T1000 (cell line): ENCODE measurements at places on chromosomes 3 and 15.

GRCh38 chr3:167054926-167055325 lies 325.2 kb downstream of the ZBBX start:
- no peak for DNase-seq

DNA sequence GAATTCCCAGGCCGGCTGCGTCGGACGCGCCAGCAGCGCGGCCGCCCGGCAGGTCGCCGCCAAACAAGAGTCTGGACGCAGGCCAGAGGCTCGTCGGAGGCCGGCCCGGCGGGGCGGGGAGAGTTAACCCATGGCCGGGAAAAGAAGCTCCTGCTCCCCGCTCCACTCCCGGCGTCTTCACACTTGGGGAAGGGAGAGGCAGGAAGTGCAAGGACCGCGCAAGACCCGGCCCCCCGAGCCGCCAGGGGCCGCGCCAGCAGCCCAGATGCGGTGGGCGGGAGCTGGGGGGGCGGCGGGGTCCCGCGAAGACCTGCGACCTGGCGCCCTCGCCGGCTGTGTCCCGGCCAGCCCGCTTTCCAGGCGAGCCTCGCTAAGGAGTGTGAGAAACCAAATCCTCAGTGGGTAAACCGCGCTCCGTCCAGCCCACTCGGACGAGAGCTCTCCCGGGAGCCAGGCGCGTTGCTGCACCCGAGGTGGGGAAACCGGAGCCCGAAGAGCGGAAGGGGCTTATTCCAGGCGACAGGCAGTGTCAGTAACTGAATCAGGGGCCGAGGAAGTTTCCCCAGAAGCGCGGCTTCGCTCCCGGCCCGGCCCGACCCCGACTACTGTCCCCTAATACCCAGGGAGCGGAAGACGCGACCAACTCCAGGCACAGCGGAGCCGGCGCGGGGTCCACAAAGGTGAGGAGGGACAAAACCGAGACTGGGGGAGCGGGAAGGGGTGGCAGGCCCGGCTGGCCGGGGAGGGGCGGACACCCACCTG lies 721 bp downstream of the ADAMTS7 start:
- DNase-seq: no peak

GRCh38 chr15:63203451-63204090 lies 14.2 kb downstream of the RAB8B start:
- DNase-seq: no peak

DNA sequence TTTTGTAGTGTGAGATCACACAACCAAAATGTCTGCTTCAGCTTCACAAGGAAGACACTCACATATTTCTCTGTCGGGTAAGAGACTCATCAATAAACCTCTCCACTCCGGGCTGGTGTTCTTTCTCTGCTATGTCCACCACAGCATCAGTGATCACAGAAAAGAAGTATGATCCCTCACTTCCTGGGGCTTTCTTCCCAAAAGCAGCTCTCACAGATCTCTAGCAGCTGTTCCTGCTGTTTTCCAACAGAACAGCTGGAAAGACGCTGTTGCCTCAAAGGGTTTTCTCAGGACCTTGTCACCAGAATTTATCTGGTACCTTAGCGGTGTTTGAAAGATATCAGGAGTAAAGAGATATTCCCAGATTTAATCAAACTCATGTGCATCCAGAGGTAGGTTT lies 46.4 kb downstream of the GATM start:
- no peak for DNase-seq

DNA sequence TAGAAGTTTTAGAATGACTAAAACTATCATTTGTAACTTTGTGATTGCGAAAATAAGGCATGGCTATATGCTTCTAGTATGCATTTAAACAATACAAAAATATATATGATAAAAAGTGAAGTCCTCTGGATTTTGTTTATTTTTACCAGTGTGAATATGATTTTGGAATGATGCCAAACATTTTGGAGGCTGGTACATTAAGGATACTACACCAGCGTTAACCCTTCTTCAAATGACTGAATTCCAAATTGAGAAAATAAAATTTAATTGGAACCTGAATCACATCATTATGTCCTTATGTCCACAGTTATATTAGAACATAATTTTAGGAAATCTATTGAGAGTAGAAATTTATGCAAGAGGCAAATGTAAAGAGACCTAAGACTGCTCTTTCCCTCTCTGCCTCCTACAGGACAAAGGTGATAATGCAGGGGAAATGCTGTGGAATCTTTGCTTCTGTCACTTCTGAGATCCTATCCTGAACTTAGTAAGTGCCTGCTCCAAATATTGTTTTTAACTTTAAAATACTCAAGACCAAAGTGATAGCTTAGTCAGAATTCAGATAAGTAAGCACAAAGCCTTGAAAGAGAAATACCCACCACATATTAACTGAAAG lies 121.1 kb upstream of the NANOGP8 start:
- DNase-seq: no peak

DNA sequence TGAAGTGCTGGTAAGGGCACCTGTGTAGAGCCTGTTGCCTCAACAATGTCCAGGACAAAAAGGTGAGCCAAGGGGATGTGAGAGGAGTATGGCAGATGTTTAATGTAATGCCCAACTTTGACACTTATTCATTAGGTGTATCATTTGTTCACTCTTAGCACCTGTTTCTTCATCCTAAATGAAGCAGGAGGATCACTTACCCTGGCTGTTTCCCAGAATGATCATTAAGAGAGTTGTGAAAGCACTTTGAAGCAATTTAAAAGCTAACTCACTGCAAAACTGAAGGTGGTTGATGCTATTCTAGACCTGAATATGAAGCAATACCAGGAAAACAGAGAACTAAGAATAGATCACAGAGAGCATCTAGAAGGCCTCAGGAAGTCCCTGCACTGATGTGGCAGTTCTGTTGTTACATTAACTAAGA lies 3.4 kb upstream of the HHLA2 start:
- DNase-seq: no peak

- no peak for DNase-seq
These were observed 58.3 kb downstream of the LRIG1 start for GRCh38 chr3:66442254-66443117.

GRCh38 chr3:41652506-41652905 lies 309.4 kb downstream of the ULK4 start:
- no peak for DNase-seq

GRCh38 chr3:47433796-47434195 lies 41.9 kb downstream of the SCAP start:
- no peak for DNase-seq

GRCh38 chr15:71747128-71748083 lies 62.9 kb upstream of the NR2E3 start:
- DNase-seq: peak; percentile 34

DNA sequence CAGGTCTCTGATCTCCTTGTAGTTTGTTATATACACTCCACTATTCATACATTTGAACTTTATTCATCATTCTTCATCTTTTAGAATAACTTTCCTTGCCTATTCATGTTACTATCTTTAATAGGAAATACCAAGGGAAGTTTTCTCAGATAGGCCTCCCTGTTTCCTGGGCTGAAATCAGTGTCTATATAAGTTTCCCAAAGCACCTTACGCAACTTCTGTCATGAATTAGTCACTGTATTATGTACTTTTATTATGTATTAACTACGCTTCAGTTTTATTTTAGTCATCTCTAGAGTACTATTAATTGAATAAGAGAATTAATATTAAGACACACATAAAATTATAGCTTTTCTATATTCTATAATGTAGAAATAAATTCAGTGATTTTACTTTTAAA lies 1481.5 kb downstream of the OTOL1 start:
- no peak for DNase-seq

DNA sequence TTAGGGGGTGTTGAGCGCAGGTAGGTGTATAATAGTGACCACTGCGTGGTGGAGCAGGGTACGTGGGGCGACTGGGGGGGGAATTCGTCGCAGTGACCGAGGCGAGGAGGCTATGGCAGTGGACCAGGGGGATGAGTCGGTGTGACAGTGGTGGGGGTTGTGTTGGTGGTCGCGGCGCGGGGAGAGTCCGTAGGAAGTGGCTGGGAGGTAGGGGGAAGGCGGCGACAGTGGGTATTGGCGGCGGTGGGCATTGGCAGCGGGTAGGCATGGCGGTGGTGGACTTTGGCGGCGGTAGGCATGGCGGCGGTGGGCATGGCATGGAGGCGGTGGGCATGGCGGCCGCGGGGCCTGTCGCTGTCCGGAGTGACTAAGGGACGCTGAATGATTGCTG lies 739 bp downstream of the SNRPN start:
- DNase-seq: peak; percentile 10

DNA sequence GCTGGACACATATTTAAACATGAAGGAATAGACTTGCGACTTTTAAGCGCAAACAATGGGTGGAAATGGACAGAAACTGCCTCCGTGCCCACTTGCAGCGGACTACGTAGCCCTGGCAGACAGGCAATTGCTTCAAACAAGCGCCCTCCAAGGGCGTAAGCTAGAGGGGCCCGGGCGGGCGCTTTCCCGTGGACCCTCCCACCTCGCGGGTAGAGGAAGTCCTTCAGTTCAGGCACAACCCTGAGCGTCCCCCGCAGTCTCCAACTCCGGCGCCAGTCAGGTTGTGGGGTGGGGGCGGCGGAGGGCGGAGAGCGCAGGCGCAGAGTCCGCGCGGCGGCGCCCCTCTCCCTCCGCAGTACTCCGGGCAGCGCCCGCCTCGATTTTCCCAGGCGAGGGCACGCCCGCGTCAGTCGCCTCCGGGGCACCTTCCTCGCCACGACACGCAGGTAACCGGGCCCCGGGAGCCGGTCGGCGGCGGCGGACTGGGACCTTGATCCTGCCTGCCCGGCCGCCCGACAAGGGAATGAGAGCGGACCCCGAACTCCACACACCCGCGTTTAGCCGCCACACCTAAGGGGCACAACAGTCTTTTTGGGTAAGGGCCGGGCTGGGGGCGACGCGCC lies at the start of gene SLC35G2:
SLC35G2 (plus strand) TSS at position 358 of the 623 bp plus-strand sequence. CDS start 35,335 bp downstream, outside the sequence.
- peak; percentile 36 for DNase-seq

DNA sequence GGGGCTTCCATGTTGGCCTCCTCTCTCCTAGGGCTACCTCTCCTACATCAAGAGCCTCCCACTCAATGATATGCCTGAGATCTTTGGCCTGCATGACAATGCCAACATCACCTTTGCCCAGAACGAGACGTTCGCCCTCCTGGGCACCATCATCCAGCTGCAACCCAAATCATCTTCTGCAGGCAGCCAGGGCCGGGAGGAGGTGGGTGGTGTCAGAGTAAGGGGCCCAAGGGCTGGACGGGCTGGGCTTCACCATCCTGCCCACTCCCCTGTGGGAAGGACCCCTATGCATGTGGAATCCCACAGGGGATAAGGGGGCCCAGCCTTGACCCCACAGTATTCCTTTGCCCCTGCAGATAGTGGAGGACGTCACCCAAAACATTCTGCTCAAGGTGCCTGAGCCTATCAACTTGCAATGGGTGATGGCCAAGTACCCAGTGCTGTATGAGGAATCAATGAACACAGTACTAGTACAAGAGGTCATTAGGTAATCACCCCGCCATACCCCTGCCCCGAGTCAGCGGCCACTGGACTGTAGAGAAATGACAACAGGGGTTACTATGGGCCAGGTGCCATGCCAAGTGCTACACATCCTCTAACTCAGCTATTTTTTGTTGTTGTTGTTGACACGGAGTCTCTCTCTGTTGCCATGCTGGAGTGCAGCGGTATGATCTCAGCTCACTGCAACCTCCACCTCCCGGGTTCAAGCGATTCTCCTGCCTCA lies 47.1 kb downstream of the SEMA3G start:
- DNase-seq: no peak

DNA sequence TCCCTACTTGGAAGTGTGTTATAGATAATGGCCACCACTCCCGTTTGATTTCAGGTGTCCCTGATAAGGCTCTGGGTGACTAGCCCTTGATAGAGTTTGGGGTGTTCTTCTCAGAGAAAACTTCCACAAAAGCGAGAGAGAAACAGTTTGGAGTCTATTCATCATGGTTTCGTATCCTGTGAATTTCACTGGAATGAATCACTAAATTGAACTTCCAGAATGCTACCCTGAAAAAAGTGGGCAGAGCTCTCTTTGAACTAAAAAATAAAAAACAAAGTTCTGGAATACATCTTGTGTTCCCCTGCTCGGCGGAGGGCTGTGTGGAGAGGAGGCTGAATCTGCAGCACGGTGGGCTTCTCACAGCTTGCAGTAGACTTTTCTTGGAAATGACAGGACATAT lies 52.8 kb upstream of the FAM98B start:
- no peak for DNase-seq

DNA sequence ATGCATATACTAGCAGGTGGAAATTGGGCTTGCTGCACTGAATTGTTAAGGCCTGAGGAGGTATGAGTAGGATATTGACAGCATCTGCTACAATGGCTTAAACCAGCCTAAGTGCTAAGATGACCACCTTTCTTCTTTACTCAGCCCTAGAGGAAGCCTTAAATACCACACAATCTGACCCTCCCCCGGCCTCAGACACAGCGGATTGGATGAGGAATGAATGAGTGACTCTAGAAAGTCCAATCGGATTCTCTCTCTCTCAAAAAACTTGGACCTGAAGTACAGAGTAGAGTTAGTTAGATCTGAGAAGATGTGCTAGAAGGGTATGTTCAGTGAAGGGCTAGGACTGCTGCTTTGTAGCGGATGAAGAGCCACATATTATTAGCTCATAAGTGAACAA lies 39.9 kb upstream of the C3orf49 start:
- no peak for DNase-seq

- no peak for DNase-seq
These were observed 213.8 kb downstream of the RPLP1 start for GRCh38 chr15:69666441-69666882.

GRCh38 chr3:109023167-109023566 lies 69.5 kb upstream of the GUCA1C start:
- DNase-seq: no peak

GRCh38 chr3:47414161-47414564 lies 33.3 kb downstream of the PTPN23 start:
- DNase-seq: no peak

DNA sequence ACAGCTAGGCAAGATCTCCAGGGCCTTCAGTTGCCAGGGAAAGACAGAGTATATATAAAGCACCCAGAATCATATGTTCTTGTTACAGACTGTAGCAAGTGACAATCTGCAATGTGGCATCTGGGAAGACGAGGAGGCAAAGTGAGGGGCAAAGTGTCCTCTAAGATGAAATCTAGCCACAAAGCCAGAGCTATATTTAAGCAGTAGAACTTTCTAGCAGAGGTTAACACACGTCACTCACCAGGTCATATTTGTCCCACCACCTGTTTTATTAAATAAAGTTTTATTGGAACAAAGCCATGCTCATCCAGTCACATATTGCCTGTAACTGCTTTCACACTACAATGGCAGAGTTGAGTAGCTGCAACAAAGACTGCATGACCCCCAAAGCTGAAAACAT lies 51.5 kb downstream of the PDZRN3 start:
- DNase-seq: no peak

GRCh38 chr3:50660386-50660785 lies 14.3 kb upstream of the DOCK3 start:
- DNase-seq: no peak

DNA sequence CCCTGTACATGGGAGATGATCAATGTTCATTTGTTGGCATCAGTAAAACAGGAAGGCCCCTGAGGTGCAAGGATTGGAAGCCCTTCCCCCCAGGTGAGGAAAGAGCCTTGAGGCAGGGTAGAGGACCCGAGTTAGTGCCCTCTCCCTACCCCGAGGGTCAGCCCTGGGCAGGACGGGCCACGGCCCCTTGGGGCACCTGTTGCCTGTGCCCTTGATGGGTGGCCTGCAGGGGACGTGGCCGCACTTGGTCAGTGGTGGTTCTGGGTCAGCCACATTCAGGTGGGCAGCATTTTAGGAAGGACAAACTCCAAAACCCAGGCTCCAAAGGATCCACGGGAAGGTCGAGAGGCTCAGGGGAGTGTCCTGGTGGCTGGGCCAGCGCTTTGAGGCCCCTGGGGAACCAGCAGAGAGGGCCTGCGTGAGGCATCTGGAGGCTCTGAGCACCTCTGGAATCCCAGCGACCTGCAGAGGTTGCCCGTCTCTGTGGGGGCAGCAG lies 15.8 kb upstream of the RPUSD3 start:
- DNase-seq: no peak
